ENCODE measurements at places on chromosomes 3 and 15.

DNA sequence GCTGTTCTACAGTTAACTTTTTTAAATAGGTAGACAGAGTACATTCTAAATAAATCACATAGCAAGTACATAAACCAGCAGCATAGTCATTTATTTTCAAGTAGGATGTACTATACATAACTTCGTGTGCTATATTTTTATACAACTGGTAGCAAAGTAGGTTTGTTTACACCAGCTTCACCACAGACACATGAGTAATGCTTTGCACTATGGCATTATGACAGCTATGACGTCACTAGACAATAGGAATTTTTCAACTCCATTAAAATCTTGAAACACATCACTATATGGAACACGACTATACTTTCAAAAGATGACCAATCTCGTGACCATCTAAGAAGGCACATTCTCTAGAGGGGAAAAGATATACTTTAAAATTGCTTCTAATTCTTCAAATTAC is 3.5 kb downstream of the TEX55 start:
- no peak for DNase-seq

GRCh38 chr3:34073961-34074360 is 275.5 kb downstream of the PDCD6IP start:
- no peak for DNase-seq

DNA sequence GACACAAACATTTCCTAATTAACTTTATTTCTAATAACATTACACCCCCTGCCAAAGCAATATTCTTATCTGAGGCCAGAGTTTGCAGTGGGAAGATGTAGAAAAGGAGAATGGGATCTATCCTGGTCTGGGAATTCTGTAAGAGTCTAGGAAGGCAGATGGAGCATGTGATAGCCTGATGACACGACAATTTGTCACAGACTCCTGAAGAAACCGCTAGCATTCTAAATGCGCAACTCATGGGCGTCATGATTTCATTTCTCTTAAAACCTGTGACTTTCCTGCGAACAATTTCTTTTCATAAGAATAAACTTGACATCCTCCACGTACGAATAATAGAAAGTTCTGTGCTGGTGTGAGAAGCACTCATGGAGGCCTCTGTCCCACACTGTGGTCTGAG is 72.9 kb upstream of the ATP10A start:
- no peak for DNase-seq

GRCh38 chr3:2896308-2896939 is 213.8 kb downstream of the IL5RA start:
- no peak for DNase-seq

GRCh38 chr3:70557976-70558375 is 245.5 kb upstream of the MDFIC2 start:
- DNase-seq, result no peak

DNA sequence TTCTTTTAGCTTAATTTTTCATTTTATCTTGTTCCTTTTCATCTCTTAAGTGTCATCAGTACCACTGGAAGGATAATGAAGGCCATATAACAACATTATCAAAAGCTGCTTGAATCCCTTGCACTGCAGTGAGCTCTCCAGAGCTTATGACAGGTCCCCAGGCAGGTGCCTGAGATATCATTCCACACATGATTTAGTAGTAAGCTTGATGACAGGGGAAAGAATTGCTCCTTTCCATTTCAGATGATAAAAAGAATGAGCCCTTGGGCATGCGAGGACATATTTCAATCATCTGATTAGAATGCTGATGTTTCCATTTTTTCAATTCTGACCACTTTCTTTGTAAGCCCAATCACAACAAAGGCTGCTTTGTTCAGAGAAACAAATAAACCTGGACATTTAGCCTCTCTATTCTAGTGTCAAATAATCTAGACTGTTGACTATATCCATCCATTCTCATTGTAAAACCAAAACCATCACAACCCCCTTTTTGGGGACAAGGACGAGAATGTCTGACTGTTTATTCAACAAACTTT is 567.8 kb downstream of the IGSF11 start:
- DNase-seq, result no peak

DNA sequence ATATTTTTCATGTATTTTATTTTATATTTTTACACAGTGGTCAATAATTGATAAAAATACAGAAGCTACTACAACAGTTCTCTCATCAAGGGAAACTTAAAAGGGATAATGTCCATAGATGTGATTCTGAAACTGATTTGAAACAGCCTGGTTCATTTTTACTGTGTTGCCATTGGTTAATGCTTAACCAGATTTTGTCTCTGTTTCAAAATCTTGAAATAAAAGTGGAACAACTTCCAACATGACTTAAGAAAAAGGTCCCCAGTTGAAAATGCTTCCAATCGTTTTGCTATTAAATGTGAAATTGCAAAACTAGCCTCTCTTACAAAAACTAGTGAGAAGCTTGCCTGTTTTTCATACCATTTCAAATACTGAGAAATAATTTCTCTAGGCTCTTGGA is 240.7 kb downstream of the LPP start:
- DNase-seq, result no peak

DNA sequence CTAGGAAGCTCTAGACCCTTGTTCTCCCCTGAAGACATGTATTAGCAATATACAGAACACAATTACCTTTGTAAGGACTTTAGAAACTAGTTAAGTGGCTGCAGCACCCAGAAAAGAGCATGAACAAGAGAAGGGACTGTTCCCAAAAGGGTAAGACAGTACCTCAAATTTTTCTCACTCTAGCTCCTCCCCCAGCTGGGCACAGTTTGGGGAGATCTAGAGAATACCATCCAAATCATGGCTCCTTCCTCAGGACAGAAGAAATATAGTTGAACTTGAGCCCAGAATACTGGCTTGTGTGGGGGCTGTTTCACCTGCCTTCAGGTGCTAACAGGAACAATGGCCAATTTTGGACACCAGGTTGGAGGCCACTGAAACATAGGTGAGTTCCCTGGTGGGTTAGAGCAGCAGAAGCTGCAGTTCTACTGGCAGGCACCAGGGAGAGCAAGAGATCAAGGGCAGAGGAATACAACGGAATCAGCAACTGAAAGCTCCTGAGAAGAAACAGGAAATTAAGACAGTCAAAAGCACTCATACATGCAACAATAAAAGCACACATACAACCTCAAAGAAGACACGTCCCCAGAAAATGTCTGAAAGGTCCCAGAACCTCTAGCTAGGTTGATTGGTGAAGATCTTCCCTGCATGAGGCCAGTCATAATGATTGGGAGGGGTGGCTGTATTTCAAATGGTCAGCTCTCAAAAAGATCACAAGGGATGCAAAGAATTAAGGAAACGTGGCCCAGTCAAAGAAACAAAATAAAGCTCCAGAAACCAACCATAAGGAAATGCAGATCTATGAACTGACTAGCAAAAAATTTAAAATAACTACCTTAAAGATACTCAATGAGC is 104.9 kb upstream of the ASB14 start:
- no peak for DNase-seq

DNA sequence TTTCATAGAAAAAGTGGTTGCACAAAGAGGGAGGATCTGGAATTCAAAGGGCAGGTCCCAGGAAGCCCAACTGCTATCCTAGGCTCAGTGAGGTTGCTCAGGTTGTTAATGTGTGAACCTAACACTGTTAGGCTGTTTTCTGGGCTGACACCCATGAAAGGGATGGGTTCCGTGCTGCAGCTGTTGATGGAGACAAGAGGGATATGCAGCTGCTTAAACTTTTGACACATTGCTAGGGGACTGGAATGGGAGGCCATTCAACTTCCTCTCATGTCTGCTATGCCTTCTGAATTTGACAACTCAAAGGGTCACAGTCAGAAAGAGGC is 198.0 kb upstream of the NR2E3 start:
- peak; percentile 56 for DNase-seq

- peak; percentile 77 for DNase-seq
Observed at GRCh38 chr3:129605203-129605921, 1.1 kb downstream of the PLXND1 start.

DNA sequence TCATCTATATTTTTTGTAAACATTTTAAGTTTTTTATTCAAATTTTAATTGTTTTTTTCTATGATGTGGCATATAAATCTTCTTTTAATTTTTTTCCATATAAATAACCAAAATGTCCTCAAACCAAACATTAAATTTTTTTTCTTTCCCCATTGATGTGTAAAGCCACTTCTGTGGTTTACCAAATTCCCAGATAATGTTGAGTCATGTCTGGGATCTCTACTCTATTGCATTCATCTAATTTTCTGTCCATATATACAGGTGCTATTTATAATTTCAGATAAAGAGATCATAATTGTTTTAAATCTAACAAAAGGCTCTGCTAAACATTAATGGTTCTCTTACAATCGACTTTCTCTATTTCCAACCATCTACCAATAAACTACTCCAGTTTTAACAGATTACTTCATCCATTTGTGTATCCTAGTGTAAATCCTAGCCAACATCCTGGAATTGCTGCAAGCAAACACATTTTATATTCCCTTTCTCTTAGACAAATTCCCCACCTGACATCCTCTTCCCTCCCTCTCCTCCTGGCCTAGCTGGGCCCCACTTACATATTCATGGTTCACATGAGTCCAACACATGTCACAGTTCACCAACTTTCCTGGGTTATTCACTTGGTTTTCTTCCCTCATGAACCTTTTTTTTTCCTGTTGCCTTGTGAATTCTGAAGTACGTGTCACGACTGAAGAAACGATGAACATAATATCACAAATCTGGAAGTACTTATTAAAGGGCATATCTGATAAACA is 368.0 kb upstream of the AGTR1 start:
- no peak for DNase-seq

DNA sequence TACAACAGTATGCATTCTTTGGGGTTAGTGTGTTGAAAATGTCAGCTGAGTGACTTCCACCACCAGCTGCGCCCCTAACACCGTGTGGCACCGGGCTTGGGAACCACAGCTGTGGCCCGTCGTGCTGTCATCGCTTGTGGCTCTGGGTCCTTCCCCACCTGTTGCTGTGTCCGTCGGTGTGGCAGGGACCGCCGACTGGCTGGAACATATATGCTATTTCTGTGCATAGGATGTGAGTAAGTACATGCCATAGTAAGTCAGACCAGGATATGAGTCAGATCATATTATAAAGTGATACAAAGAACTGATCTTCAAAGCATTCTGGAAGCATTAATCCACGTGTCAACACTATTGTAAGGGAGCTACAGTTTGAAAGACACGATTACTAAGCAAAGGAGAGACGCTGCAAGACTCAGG is 31.9 kb downstream of the EHD4 start:
- peak; percentile 59 for DNase-seq

GRCh38 chr15:100722551-100723314 is 120.3 kb downstream of the ASB7 start:
- peak; percentile 32 for DNase-seq

DNA sequence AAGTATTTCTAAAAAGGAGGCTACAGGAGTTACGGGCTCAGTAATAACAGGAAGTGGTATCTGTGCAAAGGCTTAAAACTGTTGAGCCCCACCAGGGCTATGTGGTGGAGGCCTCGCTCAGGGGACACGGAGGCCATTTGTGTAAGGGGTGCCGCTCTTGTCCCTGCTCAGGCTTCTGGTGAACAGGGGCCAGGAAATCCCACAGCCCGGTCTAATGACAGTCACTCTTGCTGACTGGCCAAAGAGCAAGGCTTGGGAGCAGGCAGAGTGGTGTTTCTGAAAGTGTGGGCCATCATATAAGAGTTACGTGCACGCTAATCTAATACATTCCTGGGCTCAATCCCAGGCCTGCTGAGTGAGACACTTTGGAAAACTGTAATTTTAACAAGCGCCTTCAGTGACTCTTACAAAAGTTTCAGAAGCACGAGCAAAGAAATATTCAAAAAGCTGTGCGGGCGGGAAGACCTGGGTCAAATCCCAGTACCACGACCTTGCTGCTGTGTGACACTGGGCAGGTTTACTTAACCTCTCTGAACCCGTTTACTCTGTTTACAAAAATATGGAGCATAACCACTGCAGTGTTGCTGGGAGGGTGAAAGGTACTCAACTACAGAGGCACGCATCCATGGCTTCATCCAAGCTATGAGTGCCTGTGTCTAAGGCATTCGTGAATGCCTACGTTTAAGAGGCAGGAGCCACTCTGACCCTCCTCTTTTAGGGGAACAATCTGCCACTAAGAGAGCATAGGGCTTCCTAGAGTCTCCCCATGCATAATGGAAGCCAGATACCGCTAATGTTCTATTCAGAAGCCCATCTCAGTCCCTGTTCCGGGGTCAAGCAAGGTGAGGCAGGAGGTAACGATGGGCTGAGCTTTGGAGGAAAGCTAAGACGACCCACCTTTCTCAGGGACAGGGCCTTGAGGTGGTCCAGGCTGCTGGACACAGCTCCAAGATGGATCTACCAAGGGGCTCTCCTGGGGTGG is 2.0 kb downstream of the ATP10A start:
- no peak for DNase-seq

DNA sequence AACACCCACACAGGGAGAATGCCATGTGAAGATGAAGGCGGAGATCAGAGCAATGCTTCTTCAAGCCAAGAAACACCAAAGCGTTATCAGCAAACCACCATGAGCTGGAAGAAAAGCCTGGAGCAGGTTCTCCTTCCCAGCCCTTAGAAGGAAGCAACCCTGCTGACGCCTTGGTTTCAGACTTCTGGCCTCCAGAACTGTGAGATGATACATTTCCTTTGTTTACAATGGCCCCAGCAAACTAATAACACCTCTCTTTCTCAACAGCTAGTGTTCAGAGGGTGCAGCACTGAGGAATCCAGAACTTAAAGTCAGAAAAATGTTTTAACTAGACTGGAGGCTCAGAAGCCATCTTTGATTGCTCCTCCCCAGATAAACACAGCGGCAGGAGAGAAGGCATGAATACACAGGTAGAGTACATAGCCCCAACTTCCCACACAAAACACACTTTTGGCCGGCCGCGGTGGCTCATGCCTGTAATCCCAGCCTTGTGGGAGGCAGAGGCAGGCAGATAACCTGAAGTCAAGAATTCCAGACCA is 132.4 kb upstream of the LPP start:
- DNase-seq, result no peak

DNA sequence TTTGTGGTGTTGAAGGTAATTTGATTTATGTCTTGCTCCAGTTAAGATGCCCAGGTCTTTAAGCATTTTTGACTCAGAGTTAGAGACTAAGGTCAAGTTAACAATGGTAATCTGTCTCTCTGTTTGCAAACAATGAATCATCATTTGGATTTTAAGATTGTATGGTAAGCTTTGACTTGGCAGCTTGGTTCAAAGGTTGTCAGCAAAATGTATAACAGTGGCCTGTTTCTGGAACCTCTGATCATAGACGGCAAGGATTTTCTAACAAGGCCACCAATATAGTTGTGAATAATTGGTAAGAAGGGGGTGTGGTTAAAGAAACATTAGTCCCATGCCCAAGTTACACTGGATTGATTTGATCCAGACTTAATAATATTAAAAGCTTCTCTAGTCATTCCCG is 775.2 kb upstream of the GOLIM4 start:
- no peak for DNase-seq
